ENCODE measurements at places on chromosomes 4 and X. TPM values are rescaled to one million over a fixed set of nuclear protein-coding genes. Genes with fewer than 3 reads are reported as not detected.

The BST1 gene
- total RNA-seq: 14.2 TPM

The TXK gene
- 1.9 TPM for total RNA-seq

DNA sequence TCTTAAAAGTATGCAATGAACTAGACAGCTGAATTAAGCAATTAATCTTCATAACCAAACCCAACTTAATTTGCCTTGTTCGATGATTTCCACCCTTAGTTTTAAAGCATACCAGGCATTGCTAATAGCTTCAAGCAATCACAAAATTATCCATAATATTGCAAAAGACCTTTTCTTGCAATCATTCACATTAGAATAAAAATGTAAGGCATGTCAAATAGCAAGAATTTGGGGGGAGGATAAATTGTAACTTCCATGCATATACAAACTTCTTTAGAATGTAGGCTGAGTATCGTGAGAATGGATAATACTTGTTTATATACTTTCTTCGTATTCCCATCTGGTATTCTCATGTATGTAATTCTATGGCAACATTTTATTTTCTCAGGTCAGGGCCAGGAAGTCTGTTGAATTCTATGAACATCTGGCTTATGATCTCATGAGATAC is 28.7 kb upstream of the BMP2K start:
- no peaks in the 10 kb centered on the region for H3K36me3 ChIP-seq
- H3K4me3 ChIP-seq: no peak overlapping the region
- H3K27me3 ChIP-seq: no peaks in the 10 kb centered on the region
- H3K4me1 ChIP-seq: no peaks in the 10 kb centered on the region

GRCh38 chr4:7372673-7373072 is 62.1 kb downstream of the PSAPL1 start:
- no peaks in the 10 kb centered on the region for H3K27me3 ChIP-seq
- H3K4me3 ChIP-seq: no peak overlapping the region
- H3K36me3 ChIP-seq: no peaks in the 10 kb centered on the region
- H3K27ac ChIP-seq: no peak overlapping the region
- H3K4me1 ChIP-seq: no peaks in the 10 kb centered on the region

GRCh38 chr4:85656759-85657505 is 182.0 kb downstream of the ARHGAP24 start:
- no peaks in the 10 kb centered on the region for H3K36me3 ChIP-seq
- no peaks in the 10 kb centered on the region for H3K4me1 ChIP-seq
- H3K4me3 ChIP-seq: no peak overlapping the region
- no peak overlapping the region for H3K27ac ChIP-seq

GRCh38 chrX:3379111-3379510 is 32.7 kb upstream of the MXRA5 start:
- H3K4me3 ChIP-seq: no peak overlapping the region
- no peak for DNase-seq
- H3K27ac ChIP-seq: no peak overlapping the region
- H3K4me1 ChIP-seq: peaks cover 3% of the 10 kb centered on the region

- no peak overlapping the region for H3K4me3 ChIP-seq
- no peak for DNase-seq
- H3K27me3 ChIP-seq: 0 out of 2 replicates have a peak, but pooled peaks cover 2% of the 10 kb centered on the region
- H3K27ac ChIP-seq: no peak overlapping the region
- no peaks in the 10 kb centered on the region for H3K36me3 ChIP-seq
These were observed 64.7 kb downstream of the C4orf46 start for GRCh38 chr4:158606969-158607368.

DNA sequence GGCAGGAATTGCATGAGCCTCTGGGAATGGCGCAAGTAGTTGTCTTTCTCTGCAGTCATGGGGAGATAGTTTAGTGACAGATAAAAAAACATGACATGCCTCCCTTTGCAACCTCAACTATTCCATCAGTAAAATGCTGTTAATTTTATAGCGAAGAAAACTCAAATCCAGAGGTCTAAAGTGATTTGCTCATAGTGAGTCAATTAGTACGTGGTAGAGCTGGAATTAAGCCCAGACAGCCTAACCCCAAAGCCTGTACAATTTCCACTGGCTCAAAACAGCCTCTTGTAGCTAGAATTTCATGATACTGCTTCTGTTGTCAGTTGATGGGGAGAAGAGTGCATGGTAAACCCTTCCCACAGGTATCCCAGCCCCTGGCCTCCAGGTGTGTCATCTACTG is 81.3 kb upstream of the TRPC5 start:
- no peaks in the 10 kb centered on the region for H3K36me3 ChIP-seq
- no peak overlapping the region for H3K4me3 ChIP-seq
- no peak overlapping the region for H3K27ac ChIP-seq
- no peaks in the 10 kb centered on the region for H3K4me1 ChIP-seq
- no peaks in the 10 kb centered on the region for H3K27me3 ChIP-seq

DNA sequence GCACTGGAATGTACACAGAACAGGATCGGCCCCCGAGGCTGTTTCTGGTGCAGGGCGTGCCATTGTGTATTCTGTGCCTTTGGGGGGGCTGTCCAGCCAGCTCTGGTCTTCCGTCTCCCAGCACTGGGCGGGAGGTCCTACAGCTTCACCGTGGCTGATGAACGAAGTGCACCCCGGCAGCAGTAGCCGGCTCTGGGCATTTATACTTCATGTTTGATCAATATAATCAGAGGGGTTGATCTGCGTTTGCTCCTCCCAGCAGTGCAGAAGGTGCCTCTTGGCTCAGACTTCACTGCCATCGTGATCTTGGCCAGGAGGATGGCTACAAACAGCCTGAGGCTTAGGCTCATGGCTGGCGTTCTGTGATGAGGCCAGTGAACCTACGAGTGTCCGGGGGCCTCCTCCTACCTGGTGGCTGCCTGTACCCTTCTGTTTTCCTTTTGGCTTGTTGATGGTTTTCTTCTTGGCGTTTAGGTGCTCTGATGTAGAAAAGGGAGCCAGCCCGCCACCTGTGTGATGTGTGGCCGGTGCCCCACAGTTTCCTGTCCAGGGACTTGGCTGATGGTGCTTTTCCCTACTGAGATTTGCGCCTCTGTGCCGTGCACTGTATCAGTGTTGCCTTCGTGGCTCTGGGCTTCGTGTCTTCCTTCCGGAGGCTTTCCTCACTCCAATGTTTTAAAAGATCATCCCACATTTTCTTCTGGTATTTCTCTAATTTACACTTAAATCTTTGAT is 31.2 kb upstream of the HGFAC start:
- DNase-seq: no peak
- H3K4me3 ChIP-seq: no peak overlapping the region
- H3K4me1 ChIP-seq: no peaks in the 10 kb centered on the region
- H3K27ac ChIP-seq: no peak overlapping the region
- H3K36me3 ChIP-seq: peaks cover 21% of the 10 kb centered on the region
- H3K27me3 ChIP-seq: no peaks in the 10 kb centered on the region

DNA sequence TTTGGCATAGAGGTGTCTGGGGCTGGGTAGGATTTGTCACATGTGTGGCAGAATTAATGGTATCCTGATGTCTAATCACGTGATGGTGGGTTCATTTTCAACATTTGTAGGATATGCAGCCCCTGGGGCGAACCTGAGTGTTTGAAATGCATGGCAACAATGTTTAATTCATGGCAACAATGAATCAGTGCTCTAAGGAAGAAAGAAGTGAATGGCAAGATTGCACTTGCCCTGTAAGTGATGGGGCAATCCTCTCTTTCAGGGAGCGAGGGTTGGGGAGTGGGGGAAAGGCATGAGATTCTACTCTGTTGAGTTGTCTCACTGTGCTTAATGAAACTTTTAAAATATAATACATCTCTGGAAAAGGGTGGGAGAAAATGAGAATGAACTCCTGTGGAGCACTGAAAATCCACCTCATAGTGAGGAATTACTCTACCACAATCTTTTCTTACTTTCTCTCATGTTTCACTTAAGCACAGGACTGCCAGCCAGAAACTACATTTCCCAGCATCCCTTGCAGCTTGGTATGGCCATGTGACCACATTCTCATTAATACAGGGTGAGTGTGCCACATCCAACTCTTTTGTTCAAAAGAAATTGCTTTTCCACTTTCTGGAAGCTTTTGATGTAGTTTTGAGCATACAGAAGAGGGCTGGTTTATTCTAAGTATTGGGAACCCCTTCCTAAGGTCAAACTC is 64.0 kb upstream of the PGM2 start:
- no peaks in the 10 kb centered on the region for H3K4me1 ChIP-seq
- H3K27ac ChIP-seq: no peak overlapping the region
- H3K4me3 ChIP-seq: no peak overlapping the region
- H3K36me3 ChIP-seq: no peaks in the 10 kb centered on the region
- no peaks in the 10 kb centered on the region for H3K27me3 ChIP-seq
- no peak for DNase-seq

The BTC gene
- total RNA-seq: not detected

- no peaks in the 10 kb centered on the region for H3K36me3 ChIP-seq
- no peak for DNase-seq
- no peak overlapping the region for H3K27ac ChIP-seq
- no peak overlapping the region for H3K4me3 ChIP-seq
These were observed 60.0 kb downstream of the GAB1 start for GRCh38 chr4:143396695-143397094.

GRCh38 chr4:1969928-1970723 is 38.6 kb downstream of the NELFA start:
- H3K36me3 ChIP-seq: peaks cover 37% of the 10 kb centered on the region
- no peak overlapping the region for H3K27ac ChIP-seq
- no peaks in the 10 kb centered on the region for H3K4me1 ChIP-seq
- no peak for DNase-seq

DNA sequence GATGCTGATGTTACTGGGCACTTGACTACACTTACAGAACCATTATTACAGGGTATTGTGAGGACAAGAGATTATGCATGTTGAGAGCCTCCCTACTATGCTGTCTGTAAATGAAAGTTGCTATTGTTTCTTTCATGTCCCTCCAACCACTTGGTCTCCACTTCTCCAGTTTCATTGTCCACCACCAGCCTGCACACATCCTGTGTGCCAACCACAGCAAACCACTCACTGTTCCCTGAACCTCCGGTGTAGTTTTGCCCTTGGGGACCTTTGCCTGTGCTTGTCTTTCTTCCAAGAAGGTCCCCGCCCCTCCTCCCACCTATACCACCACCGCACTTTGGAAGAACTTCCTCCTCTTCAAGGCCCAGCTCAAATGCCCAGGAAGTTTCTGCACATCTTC is 43.1 kb upstream of the AFF2 start:
- no peak overlapping the region for H3K4me3 ChIP-seq
- H3K27ac ChIP-seq: no peak overlapping the region
- no peaks in the 10 kb centered on the region for H3K36me3 ChIP-seq
- no peak for DNase-seq

The CHRDL1 gene
- 0.89 TPM for total RNA-seq

DNA sequence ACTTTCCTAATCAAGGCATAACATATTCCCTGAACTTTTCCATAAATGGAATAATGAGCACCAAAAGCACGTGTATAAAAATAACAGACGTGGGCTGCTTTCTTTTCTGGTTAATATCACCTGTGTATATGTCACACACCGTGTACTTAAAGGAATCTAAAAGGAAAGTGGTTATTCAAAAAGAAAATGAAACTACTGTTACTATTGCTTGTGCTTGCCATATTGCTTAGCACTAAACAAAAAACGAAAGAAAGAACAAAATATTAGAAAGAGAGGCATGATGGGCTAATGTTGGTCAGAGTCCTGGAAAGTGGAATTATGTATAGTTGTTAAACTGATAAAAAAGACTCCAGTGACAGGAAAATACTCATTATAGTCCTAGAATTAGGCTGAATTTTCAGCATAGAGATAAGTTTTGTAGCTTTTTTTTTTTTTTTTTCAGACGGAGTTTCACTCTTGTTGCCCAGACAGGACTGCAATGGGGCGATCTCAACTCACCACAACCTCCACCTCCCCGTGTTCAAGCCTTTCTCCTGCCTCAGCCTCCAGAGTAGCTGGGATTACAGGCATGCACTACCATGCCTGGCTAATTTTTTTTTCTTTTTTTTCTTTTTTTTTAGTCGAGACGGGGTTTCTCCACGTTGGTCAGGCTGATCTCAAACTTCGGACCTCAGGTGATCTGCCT is 123.2 kb downstream of the PABPC4L start:
- no peaks in the 10 kb centered on the region for H3K4me1 ChIP-seq
- no peaks in the 10 kb centered on the region for H3K27me3 ChIP-seq
- H3K27ac ChIP-seq: no peak overlapping the region
- H3K36me3 ChIP-seq: no peaks in the 10 kb centered on the region
- H3K4me3 ChIP-seq: no peak overlapping the region

DNA sequence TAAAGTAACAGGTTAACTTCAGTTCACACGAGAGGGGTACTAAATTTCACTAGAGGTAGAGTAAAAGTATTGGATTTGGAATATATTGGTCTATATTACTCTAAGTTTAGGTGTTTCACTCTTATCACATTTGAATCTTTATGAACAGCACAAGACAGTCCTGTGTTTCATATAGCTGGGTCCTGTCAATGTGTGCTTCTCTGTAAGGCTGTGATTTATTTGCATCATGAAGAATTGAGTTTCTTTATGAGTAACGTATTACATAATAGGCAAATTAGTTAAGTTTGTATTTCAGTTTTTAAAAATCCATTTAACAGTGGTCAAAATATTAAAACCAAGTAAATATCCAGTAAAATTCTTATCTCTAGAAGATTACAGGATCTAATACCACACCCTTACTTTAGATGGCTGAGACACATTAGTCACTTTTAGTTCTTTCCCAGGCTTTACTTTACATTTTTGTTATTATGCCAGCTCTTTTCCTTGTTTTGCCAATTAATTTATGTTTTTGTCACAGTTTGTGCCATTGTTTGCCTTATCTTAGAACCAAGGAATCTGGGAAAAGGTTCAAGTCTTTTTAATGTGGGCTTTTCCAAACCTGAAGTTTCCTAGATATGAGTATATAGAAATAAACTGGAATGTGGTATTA is 32.1 kb downstream of the NUDT6 start:
- H3K27ac ChIP-seq: peak overlapping the region; percentile 8
- no peaks in the 10 kb centered on the region for H3K27me3 ChIP-seq
- no peak overlapping the region for H3K4me3 ChIP-seq
- peaks cover 63% of the 10 kb centered on the region for H3K36me3 ChIP-seq

- H3K27ac ChIP-seq: no peak overlapping the region
- no peak overlapping the region for H3K4me3 ChIP-seq
- no peaks in the 10 kb centered on the region for H3K36me3 ChIP-seq
- no peak for DNase-seq
These were observed 14.1 kb upstream of the CYTL1 start for GRCh38 chr4:5033281-5033841.

The SOD3 gene
- 1.7 TPM for total RNA-seq

The CENPI gene
- total RNA-seq: 40.7 TPM

- H3K4me3 ChIP-seq: no peak overlapping the region
- H3K27me3 ChIP-seq: no peaks in the 10 kb centered on the region
- no peaks in the 10 kb centered on the region for H3K4me1 ChIP-seq
- no peak overlapping the region for H3K27ac ChIP-seq
- no peaks in the 10 kb centered on the region for H3K36me3 ChIP-seq
These were observed 104.6 kb downstream of the FBXW7 start for GRCh38 chr4:152431291-152431690.

- no peak for DNase-seq
- no peaks in the 10 kb centered on the region for H3K36me3 ChIP-seq
- H3K27me3 ChIP-seq: no peaks in the 10 kb centered on the region
- no peak overlapping the region for H3K4me3 ChIP-seq
These were observed 840.8 kb upstream of the HTR2C start for GRCh38 chrX:113743069-113743468.

Data from SJSA1 (cell line).